Hindlimb muscle (tissue), 1 donor: ENCODE measurements at places on chromosomes 5 and 9.

DNA sequence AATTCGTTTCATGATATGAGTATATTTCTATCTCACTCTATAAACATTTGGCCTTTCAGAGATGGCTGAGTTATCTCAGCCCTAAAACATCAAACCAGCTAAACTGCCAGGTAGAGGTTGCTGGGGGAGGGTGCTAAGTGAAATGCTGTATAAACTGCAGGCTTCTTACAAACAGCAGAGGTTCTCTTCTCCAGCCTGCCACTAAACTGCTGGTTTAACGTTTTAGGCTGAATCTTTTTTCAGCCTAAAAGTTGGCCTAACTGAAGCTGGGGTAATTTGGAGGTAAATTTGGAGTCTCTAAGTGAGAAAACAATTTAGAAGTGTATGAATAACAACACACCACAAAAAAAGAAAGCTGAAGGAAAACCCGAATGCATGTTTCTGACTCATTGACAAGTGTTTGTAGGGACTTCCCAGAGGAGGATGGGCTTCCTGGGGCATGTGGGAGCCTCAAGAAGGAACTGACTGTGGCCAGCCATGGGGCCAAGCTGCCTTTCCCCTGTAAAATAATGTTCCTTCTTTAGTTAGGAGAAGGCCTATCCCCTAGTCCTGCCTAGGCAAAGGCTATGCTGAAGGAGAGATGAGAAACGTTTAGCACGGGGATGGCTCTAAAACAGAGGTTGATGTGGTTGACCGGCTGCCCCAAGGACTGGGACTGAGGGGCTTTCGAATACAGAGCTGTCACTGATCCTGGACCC lies 44.3 kb downstream of the SLC28A3 start:
- DNase-seq, result no peak

GRCh38 chr9:4689687-4690104 lies 10.3 kb downstream of the CDC37L1 start:
- DNase-seq, result no peak

DNA sequence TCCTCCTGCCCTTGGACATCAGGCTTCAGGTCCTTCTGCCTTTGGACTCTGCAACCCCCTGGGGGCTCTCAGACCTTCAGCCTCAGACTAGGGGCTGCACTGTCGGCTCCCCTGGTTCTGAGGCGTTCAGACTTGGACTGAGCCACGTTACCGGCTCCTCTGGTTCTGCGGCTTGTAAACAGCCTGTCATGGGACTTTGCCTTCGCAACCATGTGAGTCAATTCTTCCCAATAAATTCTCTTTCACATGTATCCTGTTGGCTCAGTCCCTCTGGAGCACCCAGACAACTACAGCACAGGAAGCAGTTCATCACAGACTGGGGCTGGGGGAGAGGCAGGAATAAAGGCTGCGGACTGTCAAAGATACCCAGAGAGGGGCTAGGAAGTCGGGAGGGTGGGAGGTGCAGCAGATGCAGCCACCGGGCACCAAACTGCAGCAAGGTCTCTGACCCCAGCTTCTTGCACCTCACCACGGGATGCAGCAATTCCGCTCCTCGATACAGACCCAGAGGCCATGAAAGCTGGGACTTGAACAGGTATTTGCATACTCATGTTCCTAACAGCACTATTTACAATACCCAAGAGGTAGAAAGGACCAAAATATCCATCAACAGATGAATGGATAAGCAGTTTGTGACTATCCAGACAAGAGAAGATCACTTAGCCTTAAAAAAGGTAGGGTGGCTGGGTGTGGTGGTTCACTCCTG lies 100.8 kb downstream of the COL23A1 start:
- no peak for DNase-seq

- no peak for DNase-seq
Measured at GRCh38 chr5:71011194-71011792, 13.8 kb downstream of the NAIP start.

DNA sequence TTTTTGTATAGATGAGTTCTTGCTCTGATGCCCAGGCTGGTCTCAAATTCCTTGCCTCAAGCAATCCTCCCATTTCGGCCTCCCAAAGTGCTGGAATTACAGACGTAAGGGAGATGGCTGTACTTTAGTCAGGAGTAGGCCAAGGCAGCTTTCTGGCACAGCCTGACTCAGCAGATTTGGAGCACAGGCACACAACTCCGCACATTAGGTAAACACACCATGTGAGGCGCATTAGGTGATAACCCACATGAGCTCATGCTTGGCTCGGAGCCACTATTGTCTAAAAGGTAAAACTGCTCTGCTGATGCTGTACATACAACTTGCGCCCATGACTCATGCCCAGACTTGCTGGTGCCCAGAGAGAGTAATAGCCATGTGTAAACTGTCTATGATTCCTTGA lies 1157.9 kb downstream of the TAF11L14 start:
- DNase-seq, result no peak

GRCh38 chr5:79111387-79111959 lies at the start of gene BHMT:
Gene BHMT, plus strand, starts transcription at chr5:79111809. Its CDS starts 77 bp downstream, at chr5:79111886.
- DNase-seq, result no peak

DNA sequence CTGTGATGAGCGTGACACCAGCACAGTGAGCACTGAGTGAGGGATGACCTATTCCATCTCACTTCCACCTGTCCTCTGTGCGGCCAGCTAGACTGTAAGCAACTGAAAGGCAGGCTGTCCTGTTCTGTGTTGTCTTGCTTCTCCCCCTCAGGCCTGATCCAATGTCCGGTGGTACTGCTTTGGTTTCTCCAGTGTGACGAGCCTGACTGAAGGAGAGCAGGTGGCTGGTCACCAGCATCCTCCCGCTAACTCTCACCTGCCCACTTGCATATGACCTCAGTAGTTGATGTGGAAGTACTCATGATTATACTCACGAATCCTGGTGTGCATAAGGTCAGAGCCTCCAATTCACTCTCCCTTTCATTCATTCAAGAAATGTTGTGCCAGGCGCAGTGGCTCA lies 2.4 kb upstream of the SLC27A4 start:
- DNase-seq, result no peak

GRCh38 chr5:152007653-152008335 lies 83.1 kb upstream of the GLRA1 start:
- DNase-seq, result no peak

GRCh38 chr5:7548596-7548995 lies 152.7 kb downstream of the ADCY2 start:
- no peak for DNase-seq

- DNase-seq, result no peak
Measured at GRCh38 chr5:77599679-77600078, 38.8 kb downstream of the OTP start.

DNA sequence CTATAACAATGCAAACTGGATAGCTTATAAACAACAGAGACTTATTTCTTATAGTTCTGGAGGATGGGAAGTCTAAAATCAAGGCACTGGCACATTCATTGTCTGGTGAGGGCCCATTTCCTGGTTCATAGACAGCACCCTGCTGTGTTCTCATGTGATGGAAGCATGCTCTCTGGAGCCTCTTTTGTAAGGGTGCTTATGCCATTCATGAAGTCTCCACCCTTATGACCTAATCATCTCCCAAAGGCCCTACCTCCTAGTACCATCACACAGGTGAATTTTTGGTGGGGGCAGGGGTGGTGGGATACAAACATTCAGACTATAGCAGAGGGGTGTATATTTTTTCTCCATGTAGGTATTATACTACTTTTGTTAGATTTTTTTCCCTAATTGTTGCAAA lies 92.4 kb downstream of the UNC13B start:
- no peak for DNase-seq

DNA sequence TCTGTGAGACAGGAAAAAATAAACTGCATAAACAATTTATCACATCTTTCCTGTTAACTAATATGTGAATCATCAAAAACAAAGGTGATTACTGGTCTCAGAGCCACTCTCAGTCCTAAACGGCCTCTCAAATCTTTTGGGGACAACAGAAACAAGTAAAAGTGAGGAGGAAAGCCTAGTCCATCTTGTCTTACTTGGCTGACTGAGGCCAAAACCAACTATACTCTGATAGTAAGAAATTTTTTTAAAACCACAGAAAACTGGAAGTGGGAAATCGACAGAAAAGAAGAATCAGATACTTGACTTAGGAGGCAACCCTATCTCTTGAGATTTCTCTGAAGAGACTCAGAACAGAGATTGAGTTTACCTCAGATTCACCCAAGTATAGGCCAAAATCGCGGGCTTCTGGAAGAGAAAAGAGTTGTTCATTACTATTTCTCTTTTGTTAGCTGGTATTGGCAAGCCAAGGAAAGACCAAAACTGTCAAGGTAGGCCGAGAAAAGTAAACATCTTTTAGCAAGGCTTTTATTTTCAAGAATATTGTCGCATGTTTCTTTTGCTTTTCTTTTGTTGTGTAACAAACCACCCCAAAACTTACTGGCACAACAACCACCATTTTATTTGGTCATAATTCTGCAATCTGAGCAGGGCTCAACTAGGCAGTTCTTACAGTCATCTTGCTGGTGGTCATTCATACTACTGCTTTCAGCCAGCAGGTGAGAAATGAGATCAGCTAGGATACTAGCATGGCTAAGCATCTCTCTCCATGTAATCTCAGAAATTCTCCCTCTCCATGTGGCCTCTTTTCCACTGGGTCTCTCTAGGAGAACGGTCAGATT lies 46.1 kb downstream of the RFX3 start:
- DNase-seq, result no peak

- DNase-seq, result no peak
Measured at GRCh38 chr5:175596761-175597189, 61.1 kb upstream of the HRH2 start.

DNA sequence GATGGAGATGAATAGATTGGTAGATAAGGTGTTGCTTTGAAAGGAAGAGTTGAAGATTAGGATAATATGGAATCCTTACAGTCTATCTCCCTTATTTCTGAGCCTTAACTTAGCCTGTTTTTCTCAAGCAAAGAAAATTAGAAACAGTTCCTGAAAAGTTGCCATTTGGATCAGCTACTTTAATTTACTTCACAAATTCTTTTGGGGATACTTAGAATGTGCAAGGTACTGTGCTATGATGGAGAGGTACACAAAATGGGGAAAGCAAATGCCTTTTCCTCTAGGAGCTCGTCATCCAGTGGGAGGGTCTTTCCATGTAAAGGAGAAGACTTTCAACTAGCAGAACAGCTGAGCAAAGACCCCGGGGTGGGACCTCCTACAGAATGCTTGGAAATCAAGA lies 51.1 kb upstream of the SMARCA2 start:
- DNase-seq, result no peak

DNA sequence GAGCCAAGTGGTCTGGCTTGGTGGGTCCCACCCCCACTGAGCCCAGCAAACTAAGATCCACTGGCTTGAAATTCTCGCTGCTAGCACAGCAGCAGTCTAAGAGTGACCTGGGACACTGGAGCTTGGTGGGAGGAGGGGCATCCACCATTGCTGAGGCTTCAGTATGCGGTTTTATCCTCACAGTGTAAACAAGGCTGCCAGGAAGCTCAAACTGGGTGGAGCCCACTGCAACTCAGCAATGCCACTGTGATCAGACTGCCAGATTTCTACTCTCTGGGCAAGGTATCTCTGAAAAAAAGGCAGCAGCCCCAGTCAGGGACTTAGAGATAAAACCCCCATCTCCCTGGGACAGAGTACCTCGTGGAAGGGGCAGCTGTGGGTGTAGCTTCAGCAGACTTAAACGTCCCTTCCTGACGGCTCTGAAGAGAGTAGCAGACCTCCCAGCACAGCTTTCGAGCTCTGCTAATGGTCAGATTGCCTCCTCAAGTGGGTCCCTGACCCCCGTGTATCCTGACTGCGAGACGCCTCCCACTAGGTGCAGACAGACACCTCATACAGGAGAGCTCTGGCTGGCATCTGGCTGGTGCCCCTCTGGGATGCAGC lies 18.2 kb upstream of the STK32A start:
- no peak for DNase-seq

DNA sequence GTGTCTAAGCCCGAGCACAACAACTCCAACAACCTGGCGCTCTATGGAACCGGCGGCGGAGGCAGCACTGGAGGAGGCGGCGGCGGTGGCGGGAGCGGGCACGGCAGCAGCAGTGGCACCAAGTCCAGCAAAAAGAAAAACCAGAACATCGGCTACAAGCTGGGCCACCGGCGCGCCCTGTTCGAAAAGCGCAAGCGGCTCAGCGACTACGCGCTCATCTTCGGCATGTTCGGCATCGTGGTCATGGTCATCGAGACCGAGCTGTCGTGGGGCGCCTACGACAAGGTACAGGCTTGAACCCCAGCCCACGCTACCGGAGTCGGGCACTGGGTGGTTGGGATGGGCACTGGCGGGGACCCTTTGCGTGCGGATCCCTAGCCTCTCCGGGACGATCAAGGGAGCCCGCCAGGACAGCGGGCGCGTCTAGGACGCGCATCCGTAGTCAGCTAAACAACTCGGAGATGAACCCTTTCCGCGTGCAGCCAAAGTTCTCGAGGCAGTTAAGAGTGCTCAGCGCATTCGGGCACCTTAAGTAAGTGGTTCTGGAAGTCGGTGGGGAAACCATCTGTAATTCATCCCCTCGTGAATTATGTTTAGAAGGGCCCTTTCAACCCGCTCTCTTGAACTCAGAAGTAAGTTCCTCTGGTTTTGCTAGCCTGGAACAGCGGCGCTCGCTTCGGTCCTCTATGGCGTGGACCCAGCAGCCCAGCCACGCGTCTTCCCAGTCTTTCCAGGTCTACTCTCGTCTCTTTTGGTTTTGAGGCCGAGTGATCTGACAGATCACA lies 1.3 kb downstream of the KCNN2 start:
- no peak for DNase-seq

DNA sequence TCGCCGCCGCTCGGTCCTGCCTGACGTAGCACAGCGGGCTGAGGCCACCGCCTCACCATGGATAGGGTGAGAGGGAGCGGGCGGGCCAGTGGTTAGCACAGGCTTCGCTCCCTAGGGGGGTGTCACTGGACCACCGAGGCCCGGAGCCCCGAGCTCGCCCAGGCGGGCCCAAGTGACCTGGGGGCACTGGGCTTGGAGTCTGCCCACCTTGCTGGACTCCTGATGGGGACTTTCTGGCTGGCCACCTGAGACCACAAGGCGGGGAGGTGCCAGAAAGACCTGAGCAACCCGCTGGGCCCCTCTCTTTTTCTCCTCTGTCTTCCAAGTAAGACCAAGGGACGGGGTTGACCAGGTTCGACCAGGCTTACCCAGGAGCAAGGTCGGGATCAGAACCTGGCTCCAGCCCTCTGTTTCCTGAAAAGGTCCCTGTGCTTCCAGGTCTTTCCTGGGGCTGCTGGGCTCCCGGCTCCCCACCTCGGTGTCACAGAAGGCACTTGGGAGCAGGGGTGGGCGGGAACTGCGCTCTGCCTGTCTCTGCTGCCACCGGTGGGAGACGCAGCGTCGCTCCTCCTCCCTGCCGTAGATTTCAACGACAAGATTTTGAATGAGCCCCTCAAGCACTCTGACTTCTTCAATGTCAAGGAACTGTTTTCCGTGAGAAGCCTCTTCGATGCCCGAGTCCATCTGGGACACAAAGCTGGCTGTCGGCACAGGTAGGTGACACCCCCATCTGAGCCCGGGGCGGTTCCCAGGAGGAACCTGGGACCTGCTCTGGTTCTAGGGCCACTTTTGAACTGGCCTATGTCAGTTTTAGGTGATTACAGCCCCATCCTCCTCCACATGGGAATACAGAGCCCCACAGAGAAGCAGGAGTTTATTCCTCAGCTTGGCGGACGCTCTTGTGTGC lies 1.0 kb downstream of the MRPS2 start:
- no peak for DNase-seq

DNA sequence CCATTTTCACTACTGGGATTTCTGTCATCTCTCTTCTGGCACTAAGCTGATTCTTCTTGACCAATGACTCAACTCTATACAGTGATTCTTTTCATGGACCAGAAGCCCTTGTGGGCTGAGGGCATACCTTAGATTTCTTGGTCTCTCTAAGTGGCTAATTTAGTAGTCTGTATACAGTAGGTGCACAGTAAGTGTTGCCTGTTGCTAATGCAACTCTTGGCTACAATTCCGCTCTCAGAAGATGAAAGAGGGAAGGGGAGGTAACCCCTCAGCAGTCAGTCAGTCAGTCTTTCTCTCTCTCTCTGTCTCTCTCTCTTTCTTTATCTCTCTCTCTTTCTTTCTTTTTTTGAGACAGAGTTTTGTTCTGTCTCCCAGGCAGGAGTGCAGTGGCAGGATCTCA lies 115.1 kb upstream of the PANK3 start:
- no peak for DNase-seq
